ENCODE measurements at places on chromosomes 3 and 15.

DNA sequence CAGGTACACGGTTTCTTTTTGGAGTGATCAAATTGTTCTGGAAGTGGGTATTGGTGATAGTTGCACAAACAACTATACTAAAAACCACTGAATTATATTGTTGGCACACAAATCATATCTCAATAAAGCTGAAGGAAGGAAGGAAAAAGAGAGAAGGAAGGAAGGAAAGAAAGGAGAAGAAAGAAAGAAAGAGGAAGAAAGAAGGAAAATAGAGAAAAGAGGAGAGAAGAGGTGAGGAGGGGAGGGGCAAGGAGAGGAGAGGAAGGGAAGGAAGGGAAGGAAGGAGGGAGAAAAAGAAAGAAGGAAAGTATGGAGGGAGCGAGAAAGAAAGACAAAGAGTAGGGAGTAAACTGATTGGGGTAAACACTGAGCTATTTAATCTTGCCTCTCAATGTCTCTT lies 77.9 kb upstream of the TSC22D2 start:
- H3K4me1 ChIP-seq, result peaks cover 5% of the 10 kb centered on the region
- H3K27ac ChIP-seq, result no peak overlapping the region
- H3K4me3 ChIP-seq, result no peak overlapping the region
- peaks cover 12% of the 10 kb centered on the region for H3K27me3 ChIP-seq
- H3K36me3 ChIP-seq, result no peaks in the 10 kb centered on the region
- DNase-seq, result no peak

DNA sequence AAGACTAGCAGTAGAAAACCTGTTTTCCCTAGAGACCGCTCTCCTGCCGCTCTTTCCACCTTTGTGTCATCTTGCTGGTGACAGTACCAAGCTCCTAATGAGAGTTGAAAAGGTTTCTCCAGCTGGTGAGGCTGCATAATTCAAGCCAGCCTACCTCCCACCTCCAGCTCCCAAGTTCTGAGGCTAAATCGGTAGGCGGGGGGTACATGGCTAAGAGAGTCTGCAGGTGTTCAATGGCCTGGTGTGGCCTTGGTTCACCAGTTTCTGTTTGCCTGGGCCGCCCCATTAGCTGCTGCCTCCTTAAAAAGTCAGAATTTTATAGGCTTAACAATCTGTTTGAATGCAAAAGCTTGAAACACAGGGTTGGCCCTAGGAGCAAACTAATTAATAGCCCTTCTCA lies 262.8 kb downstream of the SLCO3A1 start:
- DNase-seq, result no peak
- H3K27ac ChIP-seq, result no peak overlapping the region
- H3K27me3 ChIP-seq, result no peaks in the 10 kb centered on the region
- H3K36me3 ChIP-seq, result peaks cover 8% of the 10 kb centered on the region
- no peak overlapping the region for H3K4me3 ChIP-seq
- no peaks in the 10 kb centered on the region for H3K4me1 ChIP-seq

- no peaks in the 10 kb centered on the region for H3K36me3 ChIP-seq
- H3K4me3 ChIP-seq, result no peak overlapping the region
- H3K27ac ChIP-seq, result no peak overlapping the region
These were observed 186.8 kb downstream of the THSD4 start for GRCh38 chr15:71301958-71302621.

DNA sequence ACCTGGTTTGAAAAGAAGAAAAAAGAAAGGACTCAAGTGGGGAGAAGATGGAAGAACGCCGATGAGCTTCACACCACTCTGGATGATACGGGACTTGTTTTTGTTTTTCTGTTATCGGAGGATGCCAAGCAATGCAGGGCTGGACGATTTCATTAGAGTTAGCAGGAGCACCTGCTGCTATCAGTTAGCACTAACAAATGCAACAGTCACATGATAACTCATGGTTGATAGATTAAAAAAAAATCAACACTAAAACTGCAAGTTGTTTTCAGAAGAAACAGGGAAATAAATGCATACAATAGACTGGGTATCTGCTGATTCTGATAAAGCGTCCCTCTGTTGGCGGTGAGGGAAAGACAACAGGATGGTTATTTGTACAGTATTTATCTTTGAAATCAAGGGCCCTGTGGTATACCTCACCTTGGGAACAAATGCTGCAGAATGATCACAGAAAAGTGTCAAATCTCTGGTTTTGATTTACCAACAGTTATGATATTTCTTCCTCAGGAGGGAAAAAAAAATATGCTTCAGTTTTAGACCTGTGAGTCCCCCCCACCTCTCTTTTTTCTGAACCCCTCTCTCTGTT lies 575.1 kb downstream of the FOXP1 start:
- no peaks in the 10 kb centered on the region for H3K27me3 ChIP-seq
- DNase-seq, result no peak
- peaks cover 37% of the 10 kb centered on the region for H3K36me3 ChIP-seq
- H3K4me1 ChIP-seq, result peaks cover 75% of the 10 kb centered on the region

GRCh38 chr3:120462409-120462959 lies 11.7 kb upstream of the FSTL1 start:
- no peaks in the 10 kb centered on the region for H3K36me3 ChIP-seq
- DNase-seq, result no peak
- peaks cover 6% of the 10 kb centered on the region for H3K27me3 ChIP-seq
- no peak overlapping the region for H3K27ac ChIP-seq

GRCh38 chr3:153901152-153901551 lies 220.0 kb upstream of the ARHGEF26 start:
- H3K27ac ChIP-seq, result no peak overlapping the region
- H3K27me3 ChIP-seq, result peaks cover 8% of the 10 kb centered on the region

DNA sequence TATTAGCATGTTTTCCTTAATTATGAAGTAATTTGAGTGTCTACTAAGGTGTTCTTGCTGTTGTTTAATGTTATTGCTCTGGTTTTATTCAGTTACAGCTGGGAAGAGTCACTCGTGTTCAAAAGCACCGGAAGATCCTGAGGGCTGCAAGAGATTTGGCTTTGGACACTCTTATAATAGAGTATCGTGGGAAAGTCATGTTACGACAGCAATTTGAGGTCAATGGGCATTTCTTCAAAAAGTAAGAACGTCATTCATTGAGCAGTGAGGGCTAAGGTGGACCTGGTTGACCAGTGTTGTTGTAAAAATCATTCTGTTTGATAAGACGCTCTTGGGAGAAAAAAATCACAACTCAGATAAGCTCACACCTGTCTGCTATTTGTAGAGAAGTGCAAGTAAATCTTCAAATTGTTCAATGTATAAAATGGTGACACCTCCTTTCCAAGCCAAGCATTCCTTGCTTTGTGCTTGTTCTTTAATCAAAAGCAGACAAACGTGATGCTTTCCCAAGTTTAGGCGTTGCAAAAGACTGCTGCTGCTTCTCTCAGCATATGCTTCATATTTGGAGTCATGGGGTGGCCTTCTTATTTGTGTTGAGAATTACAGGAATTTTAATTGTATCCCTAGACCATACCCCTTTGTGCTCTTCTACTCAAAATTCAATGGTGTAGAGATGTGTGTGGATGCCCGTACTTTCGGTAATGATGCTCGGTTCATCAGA lies 44.2 kb downstream of the SETD5 start:
- peak overlapping the region; percentile 70 for H3K27ac ChIP-seq
- H3K4me3 ChIP-seq, result no peak overlapping the region
- no peak for DNase-seq
- H3K36me3 ChIP-seq, result peaks cover 54% of the 10 kb centered on the region

GRCh38 chr15:75446151-75446550 lies 5.3 kb downstream of the SIN3A start:
- H3K36me3 ChIP-seq, result peaks cover 27% of the 10 kb centered on the region
- H3K27ac ChIP-seq, result peak overlapping the region; percentile 59
- peaks cover 60% of the 10 kb centered on the region for H3K4me1 ChIP-seq
- H3K27me3 ChIP-seq, result no peaks in the 10 kb centered on the region

DNA sequence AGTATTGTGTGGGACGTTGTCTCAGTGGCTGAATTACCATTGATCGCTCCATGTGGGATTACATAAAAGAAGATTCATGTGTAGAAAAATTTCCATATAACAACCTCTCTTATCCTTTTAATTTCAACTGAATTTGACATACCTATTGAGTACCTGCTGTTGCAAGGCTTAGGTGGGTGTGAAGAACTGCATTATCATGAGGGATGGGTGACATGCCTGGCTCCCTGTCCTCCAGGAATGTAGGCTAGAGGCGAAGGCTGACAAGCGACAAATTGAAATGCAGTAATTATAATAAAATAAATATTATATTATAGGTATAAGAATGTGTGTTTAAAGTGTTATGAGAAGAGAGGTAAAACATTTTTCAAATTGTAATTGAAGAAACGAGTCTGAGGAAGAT lies 52.7 kb upstream of the SPESP1 start:
- H3K27ac ChIP-seq, result no peak overlapping the region
- no peaks in the 10 kb centered on the region for H3K36me3 ChIP-seq
- DNase-seq, result no peak
- no peak overlapping the region for H3K4me3 ChIP-seq

- no peaks in the 10 kb centered on the region for H3K27me3 ChIP-seq
- DNase-seq, result no peak
- H3K36me3 ChIP-seq, result peaks cover 21% of the 10 kb centered on the region
These were observed 532 bp downstream of the B4GALT4 start for GRCh38 chr3:119240101-119240590.

DNA sequence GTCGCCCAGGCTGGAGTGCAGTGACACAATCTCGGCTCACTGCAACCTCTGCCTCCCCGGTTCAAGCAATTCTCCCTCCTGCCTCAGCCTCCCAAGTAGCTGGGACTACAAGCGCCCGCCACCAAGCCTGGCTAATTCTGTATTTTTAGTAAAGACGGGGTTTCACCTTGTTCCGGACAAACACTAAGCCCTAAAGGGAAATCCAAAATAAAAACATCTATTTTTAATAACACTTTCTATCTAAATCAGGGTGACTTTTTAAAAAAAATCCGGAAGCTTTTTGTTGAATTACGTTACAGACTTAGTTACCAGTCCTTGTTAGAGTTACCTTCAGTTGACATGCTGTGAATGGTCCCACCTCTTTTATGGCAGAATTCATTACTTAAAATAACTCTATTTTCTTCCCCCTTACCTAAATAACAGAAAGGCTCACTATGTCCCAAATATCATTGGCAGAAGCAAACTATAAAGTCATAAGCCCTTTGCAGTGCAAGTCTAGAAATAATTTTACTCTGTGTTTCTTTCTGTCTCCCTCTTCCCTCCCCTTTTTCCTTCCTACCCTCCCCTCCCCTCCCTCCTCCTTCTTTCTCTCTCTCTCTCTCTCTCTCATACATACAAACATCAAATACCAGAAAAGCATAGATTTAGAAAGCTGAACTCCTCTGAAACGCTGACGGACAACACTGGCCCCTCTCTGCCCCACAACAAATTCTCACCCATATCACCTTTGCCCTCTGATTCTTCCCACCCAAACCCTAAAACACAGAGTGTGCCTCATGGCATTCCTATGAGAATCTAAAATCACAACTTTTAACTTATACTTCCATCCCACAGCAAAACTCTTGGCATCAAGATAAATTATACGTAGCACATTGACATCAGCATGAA lies 18.3 kb downstream of the THBS1 start:
- H3K27ac ChIP-seq, result no peak overlapping the region
- H3K27me3 ChIP-seq, result peaks cover 4% of the 10 kb centered on the region
- DNase-seq, result no peak
- H3K4me1 ChIP-seq, result no peaks in the 10 kb centered on the region
- no peak overlapping the region for H3K4me3 ChIP-seq
- no peaks in the 10 kb centered on the region for H3K36me3 ChIP-seq

- H3K27me3 ChIP-seq, result peaks cover 6% of the 10 kb centered on the region
- H3K27ac ChIP-seq, result no peak overlapping the region
- DNase-seq, result no peak
- no peaks in the 10 kb centered on the region for H3K36me3 ChIP-seq
These were observed 41.6 kb downstream of the MB21D2 start for GRCh38 chr3:192875971-192876565.

DNA sequence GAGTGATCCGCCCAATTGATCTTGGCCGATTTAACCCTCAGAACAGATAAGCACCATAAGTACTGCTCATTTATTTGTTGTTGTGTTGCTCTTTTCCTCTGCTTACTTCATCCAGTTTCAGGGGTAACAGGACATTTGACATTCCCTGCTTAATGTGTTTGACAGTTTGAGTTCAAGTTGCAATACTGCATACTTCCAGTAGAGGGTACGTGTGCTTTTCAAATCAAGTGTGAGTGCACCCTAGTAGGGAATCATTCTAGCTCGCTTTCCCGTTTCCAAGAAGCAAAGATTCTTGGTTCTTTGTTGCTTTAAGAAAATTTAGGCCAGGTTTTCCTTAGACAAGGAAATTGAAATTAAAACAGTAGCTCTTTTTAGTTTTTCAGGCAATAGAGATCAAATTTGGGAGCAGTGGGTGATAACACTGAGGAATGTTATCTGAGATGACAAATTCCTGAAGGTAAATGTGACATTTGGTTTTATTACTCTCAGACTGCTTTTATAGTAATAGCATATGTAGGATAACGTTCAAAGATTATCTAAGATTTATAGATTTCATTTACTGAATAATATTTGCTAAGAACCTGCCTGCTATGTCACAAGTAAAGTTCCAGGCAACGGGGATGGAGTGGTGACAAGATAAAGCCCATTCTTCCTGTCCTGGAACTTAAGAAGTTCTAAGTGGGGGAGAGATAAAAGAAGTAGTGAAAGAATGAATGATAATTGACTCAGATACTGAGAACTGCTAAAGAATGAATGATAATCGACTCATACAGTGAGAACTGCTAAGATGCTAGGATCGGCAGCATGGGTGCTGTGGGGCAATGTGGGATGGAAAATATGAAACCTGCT lies 73.3 kb downstream of the SYNPR start:
- no peaks in the 10 kb centered on the region for H3K36me3 ChIP-seq
- H3K4me3 ChIP-seq, result no peak overlapping the region
- peak; percentile 8 for DNase-seq
- no peaks in the 10 kb centered on the region for H3K4me1 ChIP-seq
- H3K27ac ChIP-seq, result no peak overlapping the region

DNA sequence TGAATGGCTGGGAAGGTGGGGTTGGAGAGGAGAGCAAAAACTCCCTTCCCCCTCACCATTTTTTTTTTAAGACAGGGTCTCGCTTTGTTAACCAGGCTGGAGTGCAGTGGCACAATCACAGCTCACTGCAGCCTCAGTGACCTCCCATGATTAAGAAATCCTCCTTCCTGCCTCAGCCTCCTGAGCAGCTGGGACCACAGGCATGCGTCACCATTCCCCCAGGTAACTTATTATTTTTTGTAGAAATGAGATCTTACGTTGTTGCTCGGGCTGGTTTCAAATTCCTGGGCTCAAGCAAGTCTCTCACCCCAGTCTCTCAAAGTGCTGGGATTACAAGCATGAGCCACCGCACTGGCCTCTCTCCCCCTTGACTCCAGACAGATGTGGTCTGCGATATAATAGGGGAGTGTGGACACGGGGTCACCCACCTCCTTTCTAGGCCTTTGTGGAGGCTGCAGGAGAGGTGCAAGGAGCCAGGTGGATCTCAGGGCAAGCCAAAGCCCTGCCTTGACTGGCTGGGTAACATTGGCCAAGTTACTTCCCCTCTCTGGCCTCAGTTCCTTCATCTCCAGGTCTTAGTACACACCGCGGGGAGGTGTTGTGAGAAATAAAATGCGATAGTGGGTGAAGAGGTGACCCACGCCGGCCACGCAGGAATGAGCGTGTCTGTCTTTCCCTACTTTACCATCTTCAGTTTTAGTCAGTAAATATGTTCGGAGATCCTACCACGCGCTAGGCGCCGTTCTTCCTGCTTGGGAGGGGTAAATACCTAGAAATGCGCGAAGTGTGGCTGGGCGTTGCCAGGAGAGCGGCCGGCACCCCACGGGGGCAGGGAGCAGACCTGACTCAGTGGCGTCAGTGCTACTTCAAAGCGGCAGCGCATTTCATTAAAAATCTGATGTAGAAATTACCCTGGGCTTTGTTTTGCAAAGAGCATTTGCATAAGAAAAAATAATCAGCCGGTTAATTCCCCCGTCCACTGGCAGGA lies 20.2 kb upstream of the CORO2B start:
- no peak overlapping the region for H3K27ac ChIP-seq
- H3K4me3 ChIP-seq, result peak overlapping the region; percentile 69
- H3K4me1 ChIP-seq, result peaks cover 14% of the 10 kb centered on the region
- H3K27me3 ChIP-seq, result peaks cover 52% of the 10 kb centered on the region
- peak; percentile 35 for DNase-seq
- H3K36me3 ChIP-seq, result no peaks in the 10 kb centered on the region

Measured in activated CD4-positive, alpha-beta T cell treated with anti-CD3 and anti-CD28 coated beads for 36 hours (primary cell).